Neuronal stem cell (in vitro differentiated cells): ENCODE measurements at places on chromosomes 1 and 21.

DNA sequence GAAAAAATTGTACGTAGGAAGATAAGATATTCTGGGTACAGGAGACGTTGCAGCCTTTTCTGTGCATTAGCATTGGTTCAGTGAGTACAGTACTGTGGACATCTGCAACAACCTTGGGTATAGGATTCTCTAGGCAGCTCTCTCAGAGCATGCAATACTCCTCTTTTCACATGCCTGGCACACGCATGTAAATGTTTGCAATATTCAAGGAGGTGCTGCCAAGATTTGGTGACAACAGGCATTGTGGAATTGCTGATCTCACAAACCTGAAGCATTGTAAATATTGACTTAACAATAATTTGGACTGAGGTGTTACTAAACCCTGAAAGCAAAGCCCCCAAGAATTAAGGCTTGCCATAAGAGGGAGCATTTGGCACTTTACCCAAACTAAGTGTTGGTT is 126.8 kb downstream of the GRIK1 start:
- DNase-seq, result no peak

DNA sequence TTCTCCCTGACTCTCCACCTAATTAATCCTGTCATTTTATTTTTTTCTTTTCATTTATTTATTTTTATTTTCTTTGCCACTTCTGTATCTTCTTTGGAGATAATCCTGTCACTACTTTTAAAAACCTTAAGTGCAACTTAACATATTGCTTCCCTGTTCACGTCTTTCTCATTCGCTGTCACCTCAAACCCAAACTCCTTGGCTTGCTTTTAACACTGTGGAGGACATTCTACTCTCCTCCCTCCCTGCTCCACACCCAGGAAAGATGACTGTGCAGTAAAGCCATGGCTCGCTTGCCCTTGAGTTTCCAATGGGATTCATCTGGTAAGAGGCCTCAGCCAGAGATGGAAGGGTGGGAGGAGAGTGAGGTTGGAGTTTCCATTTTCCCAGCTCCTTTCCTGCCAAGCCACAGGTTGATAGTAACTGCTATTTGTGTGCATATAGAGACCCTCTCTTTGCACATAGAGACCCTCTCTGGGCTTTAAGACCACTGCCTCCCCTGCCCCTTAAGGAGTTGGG is 6.4 kb upstream of the BRWD1 start:
- no peak for DNase-seq

- DNase-seq, result no peak
Observed at GRCh38 chr1:196355206-196355786, 252.9 kb downstream of the KCNT2 start.

- DNase-seq, result no peak
Observed at GRCh38 chr1:170711682-170712081, 47.8 kb downstream of the PRRX1 start.

DNA sequence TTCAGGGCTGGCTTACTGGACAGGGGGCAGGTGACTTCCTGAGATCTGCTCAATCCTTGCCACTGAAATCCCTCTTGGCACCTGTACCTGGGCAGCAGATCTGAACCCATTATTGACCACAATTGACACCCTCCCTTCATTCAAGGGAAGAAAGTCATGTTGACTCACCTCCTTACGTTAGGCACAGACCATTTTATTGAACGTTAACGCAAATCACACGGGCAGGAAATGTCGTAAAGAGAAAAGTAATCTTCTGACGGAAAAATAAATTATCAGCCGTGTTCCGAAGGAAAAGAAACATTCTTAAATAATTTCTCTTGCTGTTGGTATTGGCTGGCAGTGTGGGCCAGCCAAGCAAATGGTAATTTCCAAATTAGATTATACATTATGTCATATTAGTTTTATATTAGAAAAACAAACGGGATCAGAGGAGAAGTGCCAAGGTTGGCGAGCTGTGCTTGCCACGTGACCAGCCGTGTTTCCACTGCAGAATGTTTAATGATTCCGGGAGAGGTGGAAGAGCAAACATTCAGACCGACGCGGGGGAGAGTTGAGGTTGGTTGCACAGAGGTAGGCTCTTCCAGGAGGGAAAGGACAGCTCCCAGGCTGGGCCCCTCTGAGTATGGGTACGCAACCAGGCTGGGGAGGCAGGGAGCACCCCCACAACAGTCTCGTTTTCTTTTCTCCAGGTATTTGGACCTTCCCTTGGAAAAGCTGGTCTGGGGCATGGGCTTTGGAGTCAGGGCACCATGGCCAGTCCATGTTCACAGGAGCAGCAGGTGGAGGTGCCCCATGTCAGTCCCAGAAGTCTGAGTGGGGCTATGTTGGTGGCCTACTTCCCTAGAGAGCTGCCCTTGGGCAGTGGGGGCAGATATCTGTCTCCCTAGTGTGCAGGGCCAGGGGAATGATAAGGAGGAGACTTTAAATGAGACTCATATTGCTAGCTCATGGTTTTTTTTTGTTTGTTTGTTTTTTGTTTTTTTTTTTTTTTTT is 121.1 kb downstream of the FOXD2 start:
- DNase-seq, result no peak

DNA sequence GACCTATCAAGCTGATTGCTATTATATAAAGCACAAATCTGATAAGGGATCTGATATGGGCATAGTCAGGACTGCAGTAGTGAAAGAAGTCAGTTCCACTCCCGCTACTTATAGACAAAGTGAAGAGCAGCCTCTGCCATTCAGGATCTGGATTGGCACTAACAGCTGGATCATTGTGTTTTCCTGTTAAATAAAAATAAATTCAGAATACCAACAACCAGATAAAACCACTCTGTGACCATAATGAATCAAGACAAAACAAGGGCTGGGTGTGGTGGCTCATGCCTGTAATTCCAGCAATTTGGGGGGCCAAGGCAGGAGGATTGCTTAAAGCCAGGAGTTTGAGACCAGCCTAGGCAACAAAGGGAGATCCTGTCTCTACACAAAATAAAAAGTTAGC is 5.0 kb upstream of the GLRX2 start:
- no peak for DNase-seq

DNA sequence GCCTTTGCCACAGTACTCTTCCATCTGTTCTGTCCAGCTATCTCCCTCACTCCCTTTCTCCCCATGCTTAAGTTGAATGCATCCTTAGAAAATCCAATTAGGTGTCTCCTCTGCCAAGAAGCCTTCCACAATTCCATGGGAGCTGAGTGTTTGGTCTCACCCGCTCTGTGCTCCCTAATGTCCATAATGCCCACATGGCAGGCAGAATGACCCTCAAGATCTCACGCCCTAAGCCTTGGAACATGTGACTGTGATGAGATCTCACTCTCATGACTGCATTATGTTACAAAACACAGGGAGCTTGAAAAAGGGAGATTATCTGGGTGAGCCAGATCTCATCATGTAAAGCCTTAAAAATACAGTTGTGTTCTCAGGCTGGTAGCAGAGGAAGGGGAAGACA is 229.4 kb downstream of the OMA1 start:
- DNase-seq, result no peak

DNA sequence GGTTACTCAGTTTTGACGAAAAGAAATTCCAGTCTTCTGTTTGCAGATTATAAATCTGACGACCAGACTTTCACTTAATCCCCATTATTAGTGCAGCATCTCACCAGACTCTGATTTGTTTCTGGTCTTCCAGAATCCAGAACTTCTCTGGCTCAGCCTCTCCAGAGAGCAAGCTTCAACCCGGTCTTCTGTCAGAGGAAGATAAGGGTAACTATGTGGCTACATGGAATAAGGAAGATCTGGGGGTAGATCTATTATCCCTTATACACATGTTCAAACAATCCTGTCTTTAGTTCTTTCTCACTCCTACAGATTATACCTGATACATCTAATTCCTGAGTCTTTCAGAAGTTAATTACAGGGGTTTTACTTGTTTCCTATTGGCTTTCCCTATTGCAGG is 9.9 kb downstream of the PHTF1 start:
- no peak for DNase-seq

- no peak for DNase-seq
Observed at GRCh38 chr1:30616759-30617158, 106.6 kb downstream of the MATN1 start.

- no peak for DNase-seq
Observed at GRCh38 chr21:16181018-16181417, 451.2 kb downstream of the USP25 start.

DNA sequence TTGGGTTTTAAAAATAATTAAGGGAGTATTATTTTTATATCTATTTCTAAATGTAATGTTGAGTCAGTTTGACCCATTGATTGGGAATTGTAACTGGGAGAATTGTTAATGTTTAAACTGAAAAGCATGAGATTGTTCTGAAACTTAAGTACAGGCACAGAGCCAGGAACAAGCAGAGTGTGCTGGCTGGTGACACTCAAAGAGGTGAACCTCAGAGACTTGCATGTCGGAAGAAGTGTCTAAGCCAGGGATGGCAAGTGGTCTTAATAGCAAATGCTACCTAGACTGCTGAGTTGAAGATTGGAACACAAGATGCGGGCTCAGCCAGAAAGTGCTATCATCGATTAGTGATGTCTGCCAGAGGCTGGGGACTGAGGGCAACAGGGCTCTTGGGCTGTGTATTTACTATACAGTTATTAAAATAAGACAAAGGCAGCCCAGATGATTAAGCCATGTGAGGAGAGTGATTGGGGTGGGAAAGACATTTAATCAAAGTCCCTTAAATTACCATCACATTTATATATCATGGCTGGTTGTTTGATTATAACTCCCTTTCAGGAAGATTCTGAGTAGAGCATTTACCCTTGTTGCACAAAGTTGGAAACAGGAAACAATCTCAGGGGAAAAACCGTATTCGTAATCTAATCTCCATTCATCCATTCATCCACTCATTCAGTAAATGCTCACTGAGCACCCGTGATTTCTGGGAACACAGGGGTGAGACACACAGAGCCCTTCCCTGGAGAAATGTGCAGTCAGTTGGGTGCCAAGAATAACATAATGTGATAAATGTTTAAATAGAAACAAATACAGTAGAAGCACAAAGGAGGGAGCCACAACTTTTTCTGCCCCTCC is 42.8 kb downstream of the C8A start:
- DNase-seq, result no peak

- DNase-seq, result no peak
Observed at GRCh38 chr1:234953655-234954405, 174.8 kb downstream of the TOMM20 start.

GRCh38 chr1:4794020-4794780 is 139.8 kb downstream of the AJAP1 start:
- no peak for DNase-seq

DNA sequence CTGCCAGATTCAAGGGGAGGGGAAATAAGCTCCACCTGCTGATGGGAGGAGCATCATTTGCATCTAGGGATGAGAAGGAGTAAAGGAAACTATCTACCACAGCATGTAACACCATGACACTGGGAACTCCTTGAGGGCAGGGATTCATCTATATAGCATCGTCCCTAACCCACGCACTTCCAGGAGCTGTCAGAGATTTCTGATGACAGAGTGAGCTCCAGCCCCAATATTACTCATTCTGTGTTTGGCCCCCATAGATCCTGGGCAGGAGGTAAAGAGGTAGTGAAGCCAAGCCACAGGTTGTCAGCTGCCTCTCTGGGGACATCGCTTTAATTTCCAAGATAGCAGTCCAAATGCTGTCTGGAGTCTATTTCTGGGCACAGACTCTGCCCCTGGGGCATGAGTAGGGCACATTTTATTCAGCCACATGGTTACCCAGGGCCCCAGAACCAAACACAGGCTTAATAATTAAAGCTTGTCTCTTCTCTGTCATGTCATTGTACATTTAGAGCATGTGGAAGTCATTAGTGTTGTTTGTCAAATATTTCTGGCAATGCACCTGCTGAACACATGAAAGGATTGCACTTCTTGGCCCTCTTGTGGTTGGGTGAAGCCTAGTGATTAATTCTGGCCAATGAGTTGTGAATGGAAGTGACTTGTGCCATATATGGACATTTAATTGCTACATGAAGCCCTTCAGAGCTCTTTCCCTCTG is 105.9 kb upstream of the POU3F1 start:
- DNase-seq, result no peak

DNA sequence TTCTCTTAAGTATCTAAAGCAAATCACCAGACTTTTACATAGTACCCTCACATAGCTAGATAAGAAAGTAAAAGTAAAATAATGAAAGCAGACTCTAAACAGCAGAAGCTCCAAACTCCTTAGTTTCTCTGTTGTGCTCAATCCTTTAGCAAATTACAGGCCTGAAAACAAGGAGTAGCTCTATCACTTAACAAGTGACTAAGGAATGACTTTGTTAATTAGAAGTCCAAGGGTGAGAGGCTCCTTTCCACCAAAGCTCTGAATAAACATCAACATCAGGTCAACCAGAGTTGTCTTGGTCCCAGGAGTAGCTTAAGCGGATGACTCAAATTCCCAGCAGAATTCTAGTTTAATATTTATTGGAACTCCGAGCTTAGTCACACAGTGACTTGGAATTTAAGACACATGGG is 5.9 kb downstream of the NRIP1 start:
- DNase-seq, result no peak

GRCh38 chr1:94887603-94888171 is 39.2 kb downstream of the CNN3 start:
- no peak for DNase-seq

DNA sequence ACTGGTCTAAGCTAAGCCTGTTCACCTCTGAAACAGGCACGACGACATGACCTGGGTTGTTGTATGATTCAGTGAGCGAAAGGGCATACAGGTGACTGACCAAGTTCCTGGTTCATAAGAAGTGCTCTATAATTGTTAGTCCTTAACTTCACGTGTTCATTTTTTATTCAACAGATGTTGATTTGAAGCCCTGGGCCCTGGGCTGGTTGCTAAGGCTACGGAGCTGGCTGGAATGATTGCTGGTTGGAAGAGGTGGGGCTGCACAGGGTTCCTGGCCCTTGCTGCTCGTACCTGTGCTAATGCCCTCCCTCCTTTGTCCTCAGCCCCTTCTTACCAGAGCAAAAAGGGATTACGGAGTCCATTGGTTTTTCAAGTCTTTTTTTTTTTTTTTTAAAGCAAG is 111.3 kb upstream of the CSF3R start:
- DNase-seq, result no peak

DNA sequence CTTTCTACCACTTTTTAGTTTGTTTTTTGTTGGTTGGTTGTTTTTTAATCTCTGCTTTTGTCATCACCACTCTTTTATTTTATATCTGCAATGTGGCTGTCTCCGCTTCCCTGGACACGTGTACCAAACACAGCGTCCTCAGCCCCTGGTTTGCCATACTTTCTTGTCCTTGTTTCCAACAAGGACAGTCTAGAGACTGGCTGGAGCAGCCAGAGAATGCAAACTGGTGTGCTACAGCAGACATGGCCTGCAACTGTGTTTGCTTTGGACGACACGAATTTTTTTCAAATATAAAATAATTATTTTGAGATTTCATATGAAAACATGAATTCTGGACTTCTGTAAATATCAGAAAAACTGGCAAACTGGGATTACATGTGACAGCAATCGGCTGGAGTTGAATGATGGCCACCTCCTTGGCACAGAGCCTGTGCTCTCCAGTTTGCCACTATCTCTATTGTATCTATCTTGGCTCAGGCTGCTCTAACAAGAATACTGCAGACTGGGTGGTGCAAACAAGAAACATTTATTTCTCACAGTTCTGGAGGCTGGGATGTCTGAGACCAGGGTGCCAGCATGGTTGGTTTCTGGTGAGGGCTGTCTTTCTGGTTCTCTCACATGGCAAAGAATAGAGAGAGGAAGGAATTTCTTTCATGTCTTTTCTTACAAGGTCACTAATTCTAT is 34.6 kb upstream of the POU2F1 start:
- no peak for DNase-seq
